Stimulated activated CD8-positive, alpha-beta memory T cell treated with anti-CD3 and anti-CD28 coated beads, Interleukin-4, amount 100 ng/mL, for 4 hours (primary cell): ENCODE measurements at places on chromosomes 2 and 18.
A peak's percentile ranks its signal among the peaks of the same experiment; 100 is the strongest.

DNA sequence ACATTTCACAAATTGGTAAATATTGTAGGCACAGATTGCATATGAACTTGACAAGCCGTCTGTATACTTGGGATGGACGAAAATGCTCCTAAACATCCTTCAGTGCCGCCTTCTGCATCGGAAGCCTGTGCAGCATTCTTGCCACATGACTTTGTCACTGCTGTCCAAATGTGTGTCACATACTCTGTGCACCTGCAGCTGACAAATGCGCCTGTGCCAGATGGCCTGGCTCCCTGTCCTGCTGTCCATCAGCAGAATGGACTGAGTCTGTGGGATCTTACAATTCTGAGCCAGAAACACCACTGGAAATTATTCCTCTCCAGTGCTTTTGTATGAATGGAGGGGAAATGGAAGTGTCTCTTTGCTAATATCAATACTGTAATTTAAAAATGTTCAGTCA lies 89.9 kb downstream of the DCDC2C start:
- DNase-seq: no peak

DNA sequence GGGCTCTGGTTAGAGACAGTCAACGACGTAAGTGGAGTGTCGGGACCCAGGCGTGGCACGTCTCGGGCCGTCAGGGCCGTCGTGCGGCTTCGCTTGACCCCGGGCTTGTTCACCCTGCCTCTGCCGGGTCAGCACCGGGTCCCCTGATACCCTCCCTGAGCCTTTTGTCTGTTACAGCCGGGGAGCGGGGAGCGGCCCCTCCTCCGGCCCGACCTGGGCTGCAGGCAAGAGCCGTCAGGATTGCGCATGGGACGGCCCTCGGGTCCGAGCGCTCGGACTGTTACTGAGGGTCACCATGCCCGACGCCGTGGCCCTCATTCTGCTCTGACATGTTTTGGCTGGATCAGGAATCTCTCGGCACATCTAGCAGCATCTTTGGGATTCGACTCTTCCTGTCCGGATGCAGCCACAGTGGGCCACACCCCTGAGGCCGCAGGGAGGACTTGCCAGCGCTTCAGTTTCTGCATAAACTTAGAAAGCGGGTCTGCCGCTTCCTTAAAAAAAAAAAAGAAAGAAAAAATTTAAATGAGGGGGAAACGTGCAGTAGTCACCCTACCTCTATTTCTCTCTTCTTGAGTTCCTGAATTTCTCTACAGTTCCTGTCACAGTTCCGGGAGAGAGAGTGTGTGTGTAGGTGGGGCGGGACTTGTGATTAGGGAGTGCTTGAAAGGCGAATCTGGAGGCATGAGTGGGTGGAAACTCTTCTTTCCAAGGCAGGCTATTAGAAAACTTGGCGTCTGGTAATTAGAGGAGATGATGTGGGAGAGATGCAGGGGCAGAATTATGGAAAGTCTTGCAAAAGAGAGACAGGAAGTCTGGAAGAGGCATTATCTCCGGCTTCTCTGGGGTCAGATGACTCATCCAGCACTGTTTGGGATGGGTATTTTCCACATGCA lies 909 bp downstream of the TMEM87B start:
- peak; percentile 1 for DNase-seq

GRCh38 chr2:217691516-217691915 lies 311.3 kb downstream of the TNS1 start:
- DNase-seq: no peak

DNA sequence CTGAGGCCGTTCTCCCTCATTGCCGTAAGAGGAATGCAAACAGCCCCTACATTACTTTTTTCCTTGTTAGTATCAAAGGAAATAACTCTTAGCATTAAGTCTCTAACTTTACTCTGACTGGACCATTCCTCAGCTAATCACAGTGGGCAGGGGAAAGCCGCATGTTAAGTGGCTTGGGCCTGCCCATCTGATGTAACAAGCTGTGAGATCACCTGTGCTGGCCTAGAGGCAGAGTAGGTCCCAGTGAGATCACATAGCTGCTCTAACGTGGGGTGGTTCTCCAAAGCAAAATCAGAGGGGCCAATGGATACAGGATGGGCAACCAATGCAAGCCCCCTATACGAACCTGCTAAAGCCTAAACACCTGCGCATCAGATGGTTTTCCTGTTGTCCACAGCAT lies 5.9 kb upstream of the MOCOS start:
- DNase-seq: no peak

GRCh38 chr2:102581911-102582310 lies 37.4 kb upstream of the SLC9A2 start:
- no peak for DNase-seq

GRCh38 chr2:181725476-181725875 lies 45.2 kb upstream of the NEUROD1 start:
- no peak for DNase-seq

GRCh38 chr18:51234117-51235008 lies 36.9 kb upstream of the MEX3C start:
- no peak for DNase-seq

- DNase-seq: no peak
These were observed 36.7 kb downstream of the PKP4 start for GRCh38 chr2:158493458-158493857.

DNA sequence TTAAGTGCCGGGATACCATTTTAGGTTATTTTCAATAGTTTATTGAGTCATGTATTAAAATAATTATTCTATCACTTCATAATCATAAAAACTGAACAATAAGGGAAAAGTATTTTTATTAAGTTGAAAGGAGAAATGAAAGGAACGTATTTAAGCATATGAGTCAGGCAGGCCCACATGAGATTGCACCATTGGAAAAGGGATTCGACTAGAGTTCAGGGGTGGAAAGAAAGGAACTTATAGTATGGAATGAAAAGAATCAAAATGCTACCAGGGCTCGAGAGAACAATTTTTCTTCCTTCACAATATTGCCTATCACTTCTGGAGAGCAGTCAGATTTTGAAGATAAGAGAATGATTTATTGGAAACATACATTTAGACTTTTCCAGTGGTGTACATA lies 516.5 kb upstream of the NETO1 start:
- no peak for DNase-seq

DNA sequence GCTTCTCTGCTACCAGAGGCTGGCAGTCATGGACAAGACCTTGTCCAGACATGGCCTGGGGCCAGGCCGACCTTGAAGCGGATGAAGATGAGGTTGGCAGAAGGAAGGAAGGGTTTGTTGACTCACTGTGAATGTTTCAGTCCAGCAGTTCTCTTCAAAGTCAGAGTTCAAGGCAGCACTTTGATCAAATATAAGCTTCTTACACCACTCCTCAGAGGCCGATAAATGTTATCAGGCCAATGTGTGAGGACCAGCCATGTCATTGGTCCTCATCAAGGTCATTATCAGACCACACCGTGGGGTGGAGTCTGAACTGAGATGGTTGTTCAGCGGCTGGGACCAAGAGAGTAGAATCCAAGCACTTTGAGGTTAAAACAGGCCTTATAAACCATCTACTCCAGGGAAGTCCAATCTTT lies 35.5 kb downstream of the QPCT start:
- no peak for DNase-seq

GRCh38 chr2:71000780-71001591 lies 6.3 kb upstream of the TEX261 start:
- DNase-seq: peak; percentile 60

DNA sequence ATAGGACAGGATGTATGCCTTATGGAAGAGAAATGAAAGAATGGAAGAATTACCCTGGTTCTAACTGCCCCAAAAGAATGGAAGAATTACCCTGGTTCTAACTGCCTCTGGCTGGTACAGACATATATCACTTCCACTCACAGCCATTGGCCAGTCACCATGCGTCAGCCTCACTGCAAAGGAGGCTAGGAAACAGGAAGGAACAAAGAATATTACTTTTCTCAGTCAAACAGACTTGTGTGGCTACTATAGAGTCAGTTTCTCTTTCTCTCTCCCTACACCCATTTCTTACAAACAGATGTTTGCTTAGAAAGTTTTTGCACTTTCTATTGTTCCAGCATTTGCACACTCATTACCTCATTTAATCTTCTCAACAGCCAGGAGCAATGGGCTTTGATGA lies 1111.1 kb upstream of the KLHL29 start:
- no peak for DNase-seq

GRCh38 chr2:200242570-200242969 lies 63.9 kb upstream of the SPATS2L start:
- no peak for DNase-seq

- no peak for DNase-seq
These were observed 159.5 kb downstream of the COL6A3 start for GRCh38 chr2:237254369-237254861.

DNA sequence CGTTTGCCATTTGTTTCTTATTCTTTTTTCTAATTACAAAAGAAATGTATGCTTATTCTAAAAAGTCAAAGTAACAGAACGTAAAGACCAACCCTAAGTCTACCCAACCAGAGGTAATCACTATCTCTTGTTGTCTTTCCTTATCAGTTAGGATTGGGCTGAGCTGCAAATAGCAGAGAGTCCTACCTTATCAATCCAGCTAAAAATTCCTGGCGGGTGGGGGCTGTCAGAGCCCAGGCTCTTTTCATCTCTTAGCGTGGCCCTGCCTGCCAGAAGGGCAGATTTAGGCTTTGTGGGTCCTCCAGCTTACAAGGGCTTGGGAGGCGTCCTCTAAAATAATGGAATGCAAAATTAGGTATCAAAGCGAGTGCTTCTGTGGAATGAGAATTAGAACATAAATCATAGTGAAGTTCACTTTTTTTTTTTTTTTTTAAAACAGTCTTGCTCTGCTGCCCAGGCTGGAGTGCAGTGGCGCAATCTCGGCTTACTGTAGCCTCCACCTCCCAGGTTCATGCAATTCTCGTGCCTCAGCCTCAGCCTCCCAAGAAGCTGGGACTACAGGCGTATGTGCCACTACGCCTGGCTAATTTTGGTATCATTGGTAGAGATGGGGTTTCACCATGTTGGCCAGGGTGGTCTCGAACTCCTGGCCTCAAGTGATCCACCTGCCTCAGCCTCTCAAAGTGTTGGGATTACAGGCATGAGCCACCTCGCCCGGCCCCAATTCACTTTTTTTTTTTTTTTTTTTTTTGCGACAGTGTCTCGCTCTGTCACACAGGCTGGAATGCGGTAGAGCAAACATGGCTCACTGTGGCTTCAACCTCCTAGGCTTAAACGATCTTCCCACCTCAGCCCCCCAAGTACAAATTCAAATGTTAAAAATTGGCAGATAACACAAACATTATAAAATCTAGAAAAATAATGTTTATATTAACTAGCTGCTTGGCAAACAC lies 57.4 kb upstream of the B3GNT7 start:
- DNase-seq: no peak

DNA sequence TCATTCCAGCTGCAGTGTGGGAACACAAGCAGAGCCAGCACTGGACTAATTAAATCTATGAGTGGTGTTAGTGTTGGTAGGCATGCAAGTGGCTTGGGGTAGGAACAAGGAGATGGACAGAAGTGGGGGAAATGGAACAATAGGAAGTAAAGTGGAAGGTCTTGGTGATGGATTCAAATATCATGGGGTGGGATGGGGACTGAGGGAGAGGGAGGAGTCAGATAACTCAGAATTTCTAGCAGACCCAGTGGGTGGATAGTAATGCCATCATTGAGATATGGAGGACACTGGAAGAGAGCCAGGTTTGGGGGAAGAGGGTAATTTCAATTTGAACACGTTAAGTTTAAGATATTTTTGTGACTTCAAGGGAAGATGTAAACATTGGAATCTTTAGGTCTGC lies 2.9 kb upstream of the LNPK start:
- DNase-seq: no peak

GRCh38 chr18:48743886-48744285 lies 205.1 kb downstream of the CTIF start:
- DNase-seq: no peak

GRCh38 chr18:75581336-75582131 lies 154.0 kb upstream of the SMIM21 start:
- DNase-seq: no peak

GRCh38 chr2:212265777-212266176 lies 272.8 kb downstream of the ERBB4 start:
- no peak for DNase-seq

- no peak for DNase-seq
These were observed 4.5 kb downstream of the RTN4 start for GRCh38 chr2:55045780-55046179.

DNA sequence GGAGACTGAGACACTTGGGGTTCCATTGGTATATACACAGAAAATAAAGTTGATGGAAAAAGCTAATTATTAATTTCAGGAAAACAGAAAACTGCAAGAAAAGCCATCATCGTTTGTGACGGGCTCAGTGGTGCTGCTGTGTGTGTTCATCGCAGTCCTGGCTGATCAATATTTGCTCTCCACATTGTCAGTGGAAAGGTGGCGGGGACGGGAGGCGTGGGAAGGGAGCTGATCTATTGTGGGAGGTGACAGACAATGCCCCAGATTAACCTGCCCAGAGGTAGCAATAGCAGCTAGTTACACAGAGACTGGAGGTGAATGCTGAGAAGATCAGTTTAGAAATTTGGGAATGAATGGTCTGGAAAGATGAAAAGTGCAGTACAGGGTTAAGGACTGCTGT lies 50.0 kb upstream of the CTDP1 start:
- DNase-seq: no peak

GRCh38 chr2:114089636-114090319 lies 199.9 kb downstream of the ACTR3 start:
- no peak for DNase-seq

- no peak for DNase-seq
These were observed 2.2 kb downstream of the RNU4ATAC start for GRCh38 chr2:121532894-121533293.

DNA sequence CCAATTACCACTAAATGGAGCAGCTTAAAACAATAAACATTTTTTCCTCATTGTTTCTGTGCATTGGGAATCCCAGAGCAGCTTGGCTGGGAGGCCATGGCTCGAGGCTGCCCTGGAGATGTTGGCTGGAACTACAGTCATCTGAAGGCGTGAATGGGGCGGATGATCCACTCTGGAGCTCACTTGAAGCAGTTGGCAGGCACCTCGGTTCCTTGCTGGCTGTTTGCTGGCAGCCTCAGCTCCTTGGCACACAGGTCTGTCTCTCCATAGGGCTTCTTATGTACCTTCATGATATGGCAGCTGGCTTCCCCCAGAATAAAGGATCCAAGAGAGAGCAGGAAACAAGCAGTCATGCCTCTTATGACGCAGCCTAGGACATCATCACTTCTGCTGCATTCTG lies 227.0 kb upstream of the COPS8 start:
- DNase-seq: no peak

- no peak for DNase-seq
These were observed 1543.5 kb upstream of the ACVR2A start for GRCh38 chr2:146301287-146301686.

DNA sequence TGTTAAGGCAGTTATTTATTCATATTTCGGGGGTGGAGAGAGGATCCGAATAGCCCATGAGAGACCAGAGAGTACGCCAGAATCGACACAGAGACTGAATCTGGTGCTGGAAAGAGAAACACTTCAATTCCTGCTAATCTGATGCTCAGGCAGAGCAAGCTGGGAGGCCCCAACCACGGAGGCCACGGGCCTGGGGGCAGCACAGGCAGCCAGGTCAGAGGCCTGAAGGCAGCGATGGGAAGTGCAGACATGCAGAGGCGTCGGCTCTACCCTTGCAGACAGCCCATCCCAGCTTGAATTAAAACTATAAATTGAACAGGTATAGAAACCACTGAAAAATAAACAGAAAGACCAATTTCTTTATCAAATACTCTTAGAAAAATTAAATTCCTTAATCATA lies 50.6 kb downstream of the PXDN start:
- no peak for DNase-seq

GRCh38 chr2:188993247-188993646 lies 19.1 kb downstream of the COL3A1 start:
- no peak for DNase-seq

GRCh38 chr18:45551142-45551815 lies 64.0 kb upstream of the SLC14A2 start:
- no peak for DNase-seq
